Parietal lobe (tissue), 2 donors: ENCODE measurements at places on chromosomes 7 and 10. TPM values are rescaled to one million over a fixed set of nuclear protein-coding genes. Genes with fewer than 3 reads are reported as not detected.

The LIPK gene
- total RNA-seq: not detected

The ELOVL3 gene
- total RNA-seq: not detected

The PILRB gene
- total RNA-seq: 35.4 TPM

The OR2A1 gene
- total RNA-seq: not detected

The BMPER gene
- 8.1 TPM for total RNA-seq

The TMEM26 gene
- total RNA-seq: 0.31 TPM

The CCL24 gene
- not detected for total RNA-seq

The AFAP1L2 gene
- 6.3 TPM for total RNA-seq

The NANOS1 gene
- total RNA-seq: 2.8 TPM

The CCDC3 gene
- 13.8 TPM for total RNA-seq

The EPO gene
- not detected for total RNA-seq

The GCK gene
- 5.3 TPM for total RNA-seq

The TLX1 gene
- not detected for total RNA-seq

The VWA2 gene
- total RNA-seq: 2.8 TPM
